ENCODE measurements at places on chromosomes 7 and 10.

- no peak for DNase-seq
Measured at GRCh38 chr7:72466797-72467196, 54.7 kb upstream of the CALN1 start.

DNA sequence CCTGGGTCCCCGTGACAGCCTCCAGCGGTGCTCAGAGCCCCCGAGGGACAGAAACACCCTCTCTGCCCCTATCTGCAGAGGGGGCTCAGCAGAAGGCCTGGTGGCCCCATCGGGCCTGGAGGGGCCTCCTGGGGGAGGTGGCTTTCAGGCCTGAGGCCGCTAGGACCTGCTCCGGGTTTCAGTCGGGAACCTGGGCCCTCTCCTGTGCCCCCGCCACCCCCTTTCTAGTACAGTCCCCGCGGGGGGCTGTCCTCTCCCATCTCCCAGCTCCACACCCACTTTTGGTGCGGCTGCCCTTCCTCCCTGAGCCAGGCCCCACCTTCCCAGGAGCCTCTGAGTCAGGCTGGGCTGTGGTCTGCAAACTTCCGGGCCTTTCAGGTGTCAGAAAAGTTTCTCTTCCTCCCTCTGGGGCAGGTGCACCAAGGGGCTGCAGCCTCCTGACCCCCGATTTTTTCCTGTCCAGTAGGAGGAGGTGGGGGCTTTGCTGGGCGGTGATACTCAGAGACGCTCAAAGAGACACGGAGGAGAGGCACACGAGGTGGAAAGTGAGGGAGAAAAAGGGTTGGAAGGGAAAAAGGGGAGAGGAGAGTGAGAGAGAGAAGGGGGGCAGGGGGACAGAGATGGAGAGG lies 692 bp downstream of the CARD11 start:
- DNase-seq: peak; percentile 66

GRCh38 chr7:96017877-96018276 lies 245.5 kb downstream of the DYNC1I1 start:
- no peak for DNase-seq

DNA sequence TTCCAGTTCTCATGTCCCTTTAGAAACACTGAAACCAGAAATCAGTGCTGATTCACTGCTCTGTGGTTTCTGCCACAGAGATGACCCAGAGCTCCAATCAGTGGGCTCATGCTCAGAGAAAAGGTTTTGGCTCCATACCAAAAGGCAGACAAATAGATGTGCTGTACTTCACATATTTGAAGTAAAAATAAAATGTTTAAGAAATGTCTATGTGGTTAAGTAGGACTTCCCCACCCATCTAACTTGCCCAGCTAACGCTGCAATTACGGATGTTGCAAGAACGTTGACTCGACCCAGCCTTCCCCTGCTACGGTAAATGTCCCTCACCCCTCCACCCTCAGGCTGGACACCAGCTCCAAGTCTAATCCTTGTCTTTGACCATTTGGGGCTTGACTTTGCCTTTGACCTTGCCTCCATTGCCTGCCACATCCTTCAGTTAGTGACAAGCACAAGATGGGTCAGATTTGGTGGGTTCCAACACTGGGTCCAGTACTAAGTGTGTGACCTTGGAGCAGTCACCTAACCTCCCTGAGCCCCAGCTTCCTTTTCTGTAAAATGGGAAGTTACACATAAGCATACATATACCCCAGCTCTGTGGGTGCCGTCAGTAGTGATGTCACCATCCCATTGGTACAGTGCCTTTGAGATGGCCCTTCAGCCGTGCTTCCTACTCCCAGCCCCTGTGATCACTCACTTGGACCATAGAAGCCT lies 95.8 kb downstream of the CHST15 start:
- DNase-seq: no peak

DNA sequence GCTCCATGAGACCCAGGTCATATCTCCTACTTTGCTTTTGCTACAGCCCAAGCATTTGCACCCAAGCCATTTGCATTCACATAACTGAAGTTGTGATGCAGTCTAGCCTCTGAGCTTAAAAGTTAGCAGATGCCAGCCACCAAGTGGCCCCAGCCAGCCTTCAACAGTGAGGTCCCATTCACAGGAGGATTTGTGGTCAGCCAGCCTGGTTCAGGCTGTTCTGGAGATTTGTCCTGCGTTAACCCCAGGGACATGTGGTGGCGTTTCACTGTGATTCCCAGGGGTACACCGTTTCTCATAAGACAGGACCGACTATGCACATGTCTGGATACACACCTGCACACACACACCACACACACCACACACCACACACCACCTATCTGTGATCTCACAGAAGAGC lies 51.2 kb downstream of the GPR26 start:
- no peak for DNase-seq

- no peak for DNase-seq
Measured at GRCh38 chr7:105677817-105678573, 96.7 kb upstream of the EFCAB10 start.

DNA sequence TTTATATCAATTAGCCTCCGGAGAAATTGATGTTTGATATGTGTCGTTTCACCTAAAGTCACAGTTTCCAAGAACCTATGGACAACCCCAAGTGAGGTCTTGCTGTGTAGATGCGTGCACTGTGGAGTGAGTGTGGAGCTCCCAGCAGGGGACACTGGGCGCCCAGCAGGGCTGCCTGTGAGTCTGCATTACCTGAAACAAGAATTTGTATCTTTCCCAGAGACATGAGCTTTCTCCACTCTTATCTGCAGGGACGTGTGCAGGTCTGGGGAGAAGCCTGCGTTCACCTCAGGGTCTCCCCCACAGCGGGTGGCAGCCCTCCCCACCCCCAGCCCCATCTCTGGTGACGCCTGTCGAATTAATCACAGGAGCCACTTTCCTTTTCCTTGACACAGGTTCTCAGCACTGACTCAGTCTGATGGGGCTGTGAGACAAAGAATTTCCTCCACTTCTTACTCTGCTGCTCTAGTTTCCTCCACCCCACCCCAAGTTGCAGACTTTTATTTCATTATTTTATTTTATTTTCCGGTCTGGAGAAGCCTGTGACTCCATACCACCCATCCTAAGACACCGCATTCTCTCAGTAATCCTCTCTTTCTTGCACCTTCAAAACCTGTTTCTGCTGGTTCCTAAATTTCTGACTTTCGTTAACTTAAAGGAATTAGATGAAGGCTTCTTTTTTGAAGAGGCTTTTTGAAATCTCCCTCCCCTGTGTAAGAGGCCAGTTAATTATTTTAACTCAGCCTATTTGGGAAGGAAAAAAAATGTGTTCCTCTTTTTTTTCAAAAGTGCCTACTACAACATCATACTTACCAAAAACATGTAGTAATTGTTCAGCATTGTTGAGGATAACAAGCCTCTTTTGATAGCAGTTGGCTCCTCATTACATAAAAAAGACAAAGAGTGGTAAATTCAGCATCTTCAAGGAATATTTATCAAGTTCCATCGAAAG lies 17.0 kb upstream of the INSIG1 start:
- no peak for DNase-seq

- DNase-seq: no peak
Measured at GRCh38 chr7:141550386-141551093, 670 bp upstream of the AGK start.
